ENCODE measurements at places on chromosomes 12 and 14.

DNA sequence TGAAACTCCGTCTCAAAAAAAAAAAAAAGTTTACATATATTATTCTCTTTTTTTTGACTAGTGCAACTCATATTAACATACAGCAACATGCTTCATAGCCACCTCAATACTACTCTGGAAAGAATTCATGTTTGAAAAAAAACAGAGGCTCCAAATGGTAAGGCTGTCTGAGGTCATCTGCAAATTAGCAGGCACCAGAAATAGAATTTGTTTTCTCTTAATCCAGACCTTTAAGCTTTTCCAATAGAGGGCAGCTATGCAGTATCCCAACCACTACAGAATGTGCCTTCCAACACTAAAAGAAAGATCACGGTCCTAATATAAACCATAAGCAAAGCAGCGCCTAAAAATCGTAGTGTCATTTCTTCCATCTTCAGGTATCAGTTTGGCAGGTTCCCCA is 12.0 kb downstream of the C2CD5 start:
- no peak for DNase-seq

DNA sequence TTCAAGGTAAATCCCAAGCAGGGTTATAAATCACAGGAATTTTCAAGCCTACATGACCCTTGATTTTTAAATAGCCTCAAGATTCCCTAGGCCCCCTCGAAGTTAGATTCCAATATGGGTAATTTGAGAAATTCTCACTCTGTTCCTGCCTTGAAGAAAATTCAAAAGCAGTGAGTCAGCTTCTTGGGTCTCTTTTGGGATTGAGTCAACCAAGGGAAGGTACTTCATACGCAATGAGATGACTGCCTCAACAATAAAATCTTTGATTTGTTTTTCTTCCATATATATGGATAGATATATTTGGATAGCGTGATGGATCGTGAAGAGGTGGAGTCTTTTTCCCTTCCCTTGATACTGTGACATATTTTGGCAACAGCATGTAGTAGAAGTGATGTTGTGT is 180.4 kb upstream of the ATP2B1 start:
- no peak for DNase-seq

DNA sequence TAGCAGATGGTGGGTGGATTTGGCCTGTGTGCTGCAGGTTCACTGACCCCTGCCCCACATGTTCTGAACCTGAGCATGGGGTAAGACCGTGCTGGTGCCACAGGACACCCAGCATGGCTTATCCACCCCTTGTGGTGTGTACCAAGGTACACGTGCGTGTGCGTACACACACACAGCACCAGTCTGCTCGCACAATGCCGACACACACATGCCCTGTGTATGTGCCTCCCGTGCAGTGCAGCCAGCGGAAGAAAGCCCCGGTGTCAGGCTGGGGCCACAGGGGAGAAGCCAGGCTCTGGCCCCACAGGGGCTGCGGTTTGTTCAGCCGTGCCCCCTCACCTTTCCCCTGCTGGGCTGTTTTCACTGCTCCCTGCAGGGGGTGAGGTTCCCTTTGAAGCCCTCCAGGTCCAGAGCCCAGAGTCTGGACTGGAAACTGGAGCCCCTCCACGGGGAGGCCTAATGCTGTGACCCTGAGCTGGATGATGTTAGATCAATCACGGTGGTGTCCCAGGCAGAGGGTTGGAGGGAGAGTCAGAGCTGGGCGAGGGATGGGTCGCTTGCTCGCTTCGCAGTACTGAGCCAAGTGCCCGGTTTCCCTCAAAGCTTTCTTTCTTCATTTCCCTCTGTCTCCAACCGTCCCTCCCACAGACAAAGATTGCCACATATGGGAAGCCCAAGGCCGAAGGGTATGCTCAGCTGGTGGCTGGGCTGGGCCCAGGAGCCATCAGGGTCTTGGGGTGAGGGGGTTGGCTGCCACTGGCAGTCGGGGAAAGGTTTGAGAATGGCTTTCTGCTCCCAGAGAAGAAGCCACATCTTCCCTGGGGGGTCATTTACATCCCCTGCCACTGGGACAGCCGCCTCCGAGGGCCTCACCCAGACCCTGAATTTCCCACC is 6.2 kb downstream of the DTX1 start:
- DNase-seq: peak; percentile 25

- no peak for DNase-seq
Observed at GRCh38 chr12:11651785-11652184, 2.3 kb downstream of the ETV6 start.

GRCh38 chr12:131221957-131222328 is 268.2 kb downstream of the ADGRD1 start:
- no peak for DNase-seq

GRCh38 chr12:83186419-83186818 is 499.7 kb downstream of the TMTC2 start:
- no peak for DNase-seq

DNA sequence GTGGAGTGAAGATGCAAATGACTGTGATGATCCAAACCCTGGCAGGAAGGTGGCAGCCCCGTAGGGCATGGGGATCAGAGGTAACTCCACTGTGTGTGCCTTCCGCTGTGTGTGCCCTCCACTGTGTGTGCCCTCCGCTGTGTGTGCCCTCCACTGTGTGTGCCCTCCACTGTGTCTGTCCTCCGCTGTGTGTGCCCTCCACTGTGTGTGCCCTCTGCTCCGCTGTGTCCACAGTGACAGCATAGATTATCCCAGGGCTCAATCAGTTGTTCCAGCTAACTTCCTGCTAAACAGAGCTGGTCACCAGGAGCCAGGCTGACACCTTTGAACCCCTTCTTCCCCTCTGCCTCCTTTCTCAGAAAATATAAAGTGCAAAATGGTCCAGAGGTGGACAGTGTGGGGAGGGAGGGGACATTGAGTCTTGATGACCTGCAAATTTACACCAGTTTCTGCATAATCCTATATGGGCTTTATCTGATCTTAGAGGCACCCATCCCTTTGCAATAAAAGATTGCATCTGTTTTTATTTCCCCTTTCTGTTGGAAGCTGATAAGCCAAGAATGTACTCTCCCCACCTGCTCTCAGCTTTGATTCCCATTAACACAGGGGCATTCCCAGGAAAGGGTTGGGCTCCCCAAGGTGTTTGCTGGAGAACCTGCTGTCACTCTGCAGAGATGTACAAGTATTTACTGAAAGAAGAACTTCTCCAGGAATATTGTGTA is 21.6 kb upstream of the HNF1A start:
- DNase-seq: no peak

DNA sequence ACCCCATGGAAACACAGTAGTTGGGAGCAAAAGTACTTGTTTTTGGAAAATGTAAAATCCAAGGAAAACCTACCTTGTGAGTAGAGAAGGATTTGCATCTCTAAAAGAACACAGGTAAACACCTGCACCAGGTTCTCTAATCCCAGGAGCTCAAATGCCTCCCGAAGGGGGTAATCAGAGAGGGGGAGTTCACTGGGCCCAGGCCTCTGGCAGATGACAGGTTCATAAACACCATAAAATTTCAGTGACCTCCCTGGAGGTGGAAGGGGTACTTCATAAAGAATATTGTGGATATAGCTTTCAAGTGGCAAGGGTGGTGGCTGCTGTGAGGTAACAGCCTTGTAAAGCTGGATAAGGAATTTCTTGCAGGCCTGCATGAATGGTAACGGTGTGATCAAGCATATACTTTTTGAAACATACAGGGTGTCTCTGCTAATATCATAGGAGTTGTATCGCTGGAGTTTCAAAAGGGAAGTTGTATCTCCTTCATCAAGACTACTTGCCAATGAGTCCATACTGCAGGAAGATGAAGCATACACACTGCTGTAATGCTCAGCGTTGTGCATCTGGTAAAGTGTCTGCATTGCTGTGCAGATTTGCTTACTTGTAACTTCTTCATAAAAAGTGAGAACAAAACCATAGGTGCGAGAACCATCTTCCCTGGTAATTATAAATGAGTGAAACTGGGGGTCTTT is 111.3 kb downstream of the DENND5B start:
- no peak for DNase-seq

GRCh38 chr12:130043685-130044406 is 118.4 kb upstream of the FZD10 start:
- DNase-seq: no peak

DNA sequence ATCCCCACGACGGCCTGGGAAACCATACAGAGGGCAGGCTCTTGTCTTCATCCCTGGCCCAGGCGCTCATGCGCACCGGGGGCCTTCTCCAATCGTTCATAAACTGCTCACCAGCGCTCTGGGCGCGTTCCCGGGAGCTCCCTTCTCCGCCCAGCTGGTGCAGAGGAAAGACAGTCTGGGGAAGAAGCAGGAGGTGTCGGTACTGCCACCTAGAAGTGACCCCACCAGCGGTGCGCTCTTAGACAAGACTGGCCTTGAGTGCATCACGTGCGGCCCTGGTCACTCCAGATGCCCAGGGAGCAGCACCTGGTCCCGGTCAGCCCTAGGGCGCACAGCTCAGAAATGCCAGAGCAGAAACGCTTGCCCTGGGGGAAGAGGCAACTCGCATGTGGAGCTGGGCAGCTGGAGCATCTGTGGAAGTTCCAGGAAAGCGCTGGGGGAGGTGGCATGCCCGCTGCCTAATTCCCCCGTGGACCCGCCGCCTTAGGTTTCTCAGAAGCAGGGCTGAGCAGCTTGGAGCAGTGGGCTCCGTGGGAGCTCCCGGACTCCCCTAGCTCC is 2.5 kb downstream of the GSC start:
- DNase-seq: no peak

GRCh38 chr14:30547388-30548048 is 11.4 kb upstream of the G2E3 start:
- no peak for DNase-seq

- DNase-seq: no peak
Observed at GRCh38 chr12:104448451-104448850, 8.3 kb upstream of the CHST11 start.

DNA sequence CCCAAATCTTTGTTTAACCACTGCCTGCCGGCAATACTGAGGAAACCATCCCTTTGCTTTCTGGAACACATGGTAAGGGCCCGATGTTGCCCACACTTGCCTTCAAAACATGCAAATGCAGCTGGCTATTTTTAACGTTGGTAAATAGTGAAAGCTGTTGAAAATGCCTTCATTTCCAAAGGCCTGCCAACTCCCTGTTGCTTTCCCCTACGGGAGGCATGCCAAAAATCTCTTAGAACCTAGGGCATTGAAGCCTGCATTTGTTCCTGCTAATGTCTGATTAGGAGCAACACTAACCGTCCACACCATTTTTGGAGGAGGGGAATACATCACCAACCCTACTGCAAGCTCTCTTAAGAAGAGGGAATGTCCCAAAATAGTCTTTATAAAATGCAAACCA is 152.6 kb upstream of the NOS1 start:
- peak; percentile 84 for DNase-seq

DNA sequence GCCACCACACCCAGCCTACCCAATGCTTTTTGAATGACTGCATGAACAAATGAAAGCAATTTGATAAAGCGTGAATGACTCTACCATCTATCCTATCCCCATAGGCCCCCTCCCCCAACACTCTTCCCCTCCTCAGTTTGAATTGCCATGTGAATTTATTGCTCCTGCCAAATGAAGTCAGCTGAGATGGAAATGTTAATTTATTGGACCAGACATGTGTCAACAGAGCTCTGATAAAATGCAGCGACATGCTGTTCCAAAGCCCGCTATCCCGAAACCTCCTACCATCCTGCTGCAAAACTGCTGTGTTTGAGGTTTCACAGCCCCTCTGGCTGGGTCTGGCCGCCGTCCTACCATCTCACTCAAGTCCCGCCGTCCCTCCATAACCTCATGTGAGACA is 360.5 kb downstream of the CACNA1C start:
- no peak for DNase-seq

- peak; percentile 52 for DNase-seq
Observed at GRCh38 chr12:6834873-6835272, 5.9 kb upstream of the GNB3 start.
